ENCODE measurements at places on chromosomes 1 and 21. TPM values are rescaled to one million over a fixed set of nuclear protein-coding genes. Genes with fewer than 3 reads are reported as not detected.

Gene GPR25
- not detected for total RNA-seq

Gene OR2AK2
- not detected for total RNA-seq

Gene SLFNL1
- total RNA-seq: not detected

Gene NLRP3
- total RNA-seq: not detected

Measured in endodermal cell (in vitro differentiated cells).